ENCODE measurements at places on chromosomes 6 and 20.

DNA sequence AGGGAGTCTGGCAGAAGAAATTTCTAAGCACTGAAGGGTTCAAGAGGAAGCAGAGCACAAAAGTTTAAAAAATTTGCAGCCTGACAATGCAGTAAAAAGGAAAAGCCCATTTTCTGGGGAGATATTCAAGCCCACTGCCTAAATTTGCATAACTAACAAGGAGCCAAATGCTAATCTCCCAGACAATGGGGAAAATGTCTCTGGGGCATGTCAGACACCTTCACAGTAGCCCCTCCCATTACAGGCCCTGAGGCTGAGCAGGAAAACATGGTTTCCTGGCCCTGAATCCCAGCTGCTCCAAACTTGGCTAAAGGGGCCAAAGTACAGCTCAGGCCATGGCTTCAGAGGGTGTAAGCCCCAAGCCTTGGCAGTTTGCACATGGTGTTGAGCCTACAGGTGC lies 908.5 kb upstream of the MANEA start:
- DNase-seq: no peak

DNA sequence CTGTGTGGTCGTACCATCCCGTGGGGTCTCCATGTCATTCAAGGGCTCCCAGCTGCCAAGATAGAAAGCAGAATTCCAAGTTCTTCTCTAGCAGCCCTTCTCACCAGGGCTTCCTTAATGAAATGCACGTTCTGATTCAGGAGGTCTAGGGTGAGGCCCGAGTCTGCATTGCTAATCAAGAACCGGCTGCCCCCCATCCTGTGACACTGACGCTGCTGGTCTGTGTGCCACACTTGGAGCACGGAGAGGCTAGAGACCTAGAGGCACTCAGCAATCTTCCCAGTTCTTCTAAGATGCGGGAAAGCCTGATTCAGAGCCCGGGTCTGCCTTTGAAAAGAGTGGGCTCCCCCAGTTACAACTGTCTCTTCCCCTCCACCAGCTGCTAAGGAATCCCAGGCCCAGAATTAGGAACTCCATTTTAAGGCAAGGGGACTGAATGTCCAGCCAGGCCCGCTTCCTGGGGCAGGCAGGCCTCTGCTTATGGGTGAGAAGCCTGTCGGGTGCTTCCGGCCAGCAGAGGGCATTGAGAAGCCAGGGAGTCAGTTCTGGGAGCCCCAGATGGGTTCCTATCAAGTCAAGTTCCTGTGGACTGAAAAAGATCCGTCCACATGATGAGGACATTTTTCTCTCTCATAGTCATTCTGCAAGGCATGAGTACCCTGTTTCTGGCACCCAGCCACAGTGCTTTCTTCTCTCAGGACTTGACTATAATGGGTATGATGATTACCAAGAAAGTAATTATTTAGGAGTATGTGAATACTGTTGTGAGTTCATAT lies 69.8 kb upstream of the RIN2 start:
- peak; percentile 94 for DNase-seq

DNA sequence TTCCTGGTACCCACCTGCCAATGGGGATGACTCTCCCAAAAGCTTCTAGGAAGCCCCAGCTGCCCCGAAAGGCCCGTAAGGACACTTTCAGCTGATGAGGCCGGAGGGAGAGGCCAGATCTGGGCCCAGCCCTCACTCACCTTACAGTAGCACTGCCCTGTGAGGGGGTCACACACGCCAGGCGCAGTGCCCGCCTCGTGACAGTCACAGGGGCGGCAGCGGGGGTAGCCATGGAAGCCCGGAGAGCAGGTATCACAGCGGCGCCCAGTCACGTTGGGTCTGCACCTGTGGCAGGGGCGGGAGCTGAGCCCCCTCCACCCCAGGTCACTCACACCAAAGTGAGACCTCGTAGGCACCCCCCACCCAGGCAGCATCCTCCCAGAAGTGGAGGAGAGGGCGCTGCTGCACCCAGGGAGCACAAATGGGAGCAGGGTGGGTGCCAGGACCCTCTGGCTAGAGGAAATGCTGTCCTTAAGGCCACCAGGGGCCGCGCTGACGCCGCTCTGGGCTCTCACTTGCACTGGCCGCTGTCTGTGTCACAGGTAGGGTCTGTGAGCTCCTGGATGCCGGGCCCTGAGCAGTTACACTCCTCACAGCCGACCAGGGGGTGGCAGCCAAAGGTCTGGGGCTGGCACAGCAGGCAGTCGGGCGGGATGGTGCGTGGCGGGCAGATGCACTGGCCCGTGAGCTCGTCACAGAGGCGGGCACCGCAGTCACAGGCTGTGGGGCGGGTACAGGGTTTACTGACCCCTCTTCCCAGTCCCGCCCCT lies 25.1 kb downstream of the ADRM1 start:
- DNase-seq: no peak

DNA sequence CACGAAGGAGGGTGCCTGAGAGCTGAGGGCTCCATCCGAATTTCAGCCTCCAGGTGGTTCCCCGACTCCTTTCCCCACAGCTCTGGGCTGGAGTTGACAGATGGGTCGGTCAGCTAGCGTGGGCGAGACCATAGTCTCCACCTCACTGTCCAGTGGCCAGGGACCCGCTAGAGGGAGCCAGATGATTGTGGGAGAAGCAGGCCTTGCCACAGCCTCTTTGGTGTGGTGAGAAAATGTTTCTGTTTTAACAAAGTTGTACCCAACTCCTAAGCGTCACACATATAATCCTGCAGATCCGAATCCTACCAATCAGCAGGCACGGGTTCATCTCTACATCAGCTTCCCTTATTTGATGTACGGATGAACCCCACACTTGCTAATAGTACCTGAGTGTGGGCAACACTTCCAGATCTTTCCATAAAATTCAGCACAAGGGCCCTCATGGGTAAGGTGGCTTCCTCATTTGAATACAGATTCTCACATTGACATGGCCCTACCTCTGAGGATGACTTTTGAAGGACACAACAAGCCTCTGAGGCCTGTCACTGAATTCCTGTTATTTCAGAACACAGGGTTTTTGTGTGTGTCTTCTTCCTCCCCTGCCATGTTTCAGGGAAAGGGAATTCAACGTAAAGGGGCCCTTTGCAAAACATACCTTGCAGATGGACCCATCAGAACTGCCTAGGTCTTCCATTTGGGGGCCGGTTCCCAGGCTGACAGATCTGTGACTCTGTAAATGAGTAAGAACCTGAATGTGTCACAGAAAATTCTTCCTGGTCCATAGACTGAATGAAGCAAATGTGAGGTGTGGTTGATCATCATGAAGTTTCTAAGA lies 103.2 kb upstream of the DUSP22 start:
- peak; percentile 72 for DNase-seq

GRCh38 chr20:60694763-60695162 lies 557.3 kb upstream of the CDH4 start:
- DNase-seq: peak; percentile 5

DNA sequence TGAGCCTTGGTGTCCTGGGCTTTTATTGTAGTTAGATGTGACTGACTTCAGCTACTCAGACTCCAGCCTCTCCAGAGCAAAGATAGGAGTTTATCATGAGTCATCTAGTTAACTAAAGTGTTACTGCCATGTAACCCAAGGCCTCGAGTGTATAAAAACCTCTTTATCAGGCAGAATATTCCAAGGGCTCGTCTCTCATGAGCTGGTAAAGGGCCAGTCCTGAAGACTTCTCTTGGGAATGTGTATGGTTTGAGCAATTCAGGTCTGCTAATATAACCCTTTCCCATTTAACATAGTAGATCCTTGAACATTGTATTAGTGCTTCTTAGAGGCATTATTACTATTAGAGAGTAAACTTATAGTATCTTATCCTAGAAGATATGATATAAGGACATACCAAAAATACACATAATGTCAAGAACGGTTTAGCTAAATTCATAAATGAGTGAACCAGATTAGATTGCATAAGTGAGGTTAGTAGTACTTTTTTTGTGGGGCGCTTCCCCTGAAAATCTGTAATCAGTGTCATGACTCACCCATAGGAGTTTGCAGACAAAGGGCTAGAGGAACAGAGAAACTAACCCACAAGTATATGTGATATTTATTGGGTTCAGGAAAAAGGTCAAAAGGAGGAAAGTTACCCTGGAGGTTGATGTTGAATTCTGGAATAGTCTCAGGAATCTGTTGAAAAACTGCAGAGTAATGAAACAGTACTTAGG lies 16.0 kb downstream of the DSE start:
- peak; percentile 83 for DNase-seq
